Fibroblast of villous mesenchyme (primary cell): ENCODE measurements at places on chromosomes 7 and 10. TPM values are rescaled to one million over a fixed set of nuclear protein-coding genes. Genes with fewer than 3 reads are reported as not detected.

DNA sequence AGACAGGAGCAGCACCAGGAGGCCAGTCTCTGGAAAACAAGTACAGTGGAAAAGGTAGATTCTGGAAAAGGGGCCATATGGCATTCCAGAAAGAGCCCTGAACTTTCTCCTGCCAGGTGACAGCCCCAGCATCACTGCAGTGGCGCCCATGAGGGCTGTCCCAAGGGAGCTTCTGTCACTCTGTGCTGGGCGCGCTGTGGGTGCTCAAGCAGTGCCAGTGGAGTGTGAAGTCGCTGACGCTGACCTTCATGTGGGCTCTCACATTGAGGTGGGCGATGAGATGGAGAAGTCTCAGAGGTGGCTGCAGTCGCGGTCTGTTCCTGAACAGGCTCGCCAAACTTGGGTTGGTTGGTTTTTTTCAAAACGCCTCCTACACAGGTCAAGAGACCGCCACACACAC lies 38.2 kb downstream of the FKBP6 start:
- no peak for DNase-seq

SPAM1 gene
- total RNA-seq: not detected in 2 replicates

DNA sequence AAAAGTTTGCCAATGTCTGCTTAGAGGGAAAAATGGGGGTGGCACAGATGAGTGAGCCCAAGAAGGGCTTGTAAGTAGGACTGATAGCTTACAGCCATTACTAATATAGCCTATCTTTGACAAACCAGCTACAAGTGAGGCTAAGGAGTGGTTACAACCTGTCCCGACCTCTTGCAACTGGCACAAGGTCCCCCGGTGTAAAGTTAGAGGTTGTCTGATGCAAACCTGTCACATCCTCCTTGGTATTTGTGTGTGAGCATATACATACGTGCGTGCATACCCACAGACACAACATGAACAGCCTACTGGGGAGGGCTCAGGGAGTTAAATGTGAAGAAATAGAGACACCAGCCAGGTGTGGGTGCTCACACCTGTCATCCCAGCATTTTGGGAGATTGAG lies 14.6 kb downstream of the ADAP1 start:
- DNase-seq: no peak

- DNase-seq: no peak
Observed at GRCh38 chr7:114432061-114432460, 17.4 kb downstream of the FOXP2 start.

DNA sequence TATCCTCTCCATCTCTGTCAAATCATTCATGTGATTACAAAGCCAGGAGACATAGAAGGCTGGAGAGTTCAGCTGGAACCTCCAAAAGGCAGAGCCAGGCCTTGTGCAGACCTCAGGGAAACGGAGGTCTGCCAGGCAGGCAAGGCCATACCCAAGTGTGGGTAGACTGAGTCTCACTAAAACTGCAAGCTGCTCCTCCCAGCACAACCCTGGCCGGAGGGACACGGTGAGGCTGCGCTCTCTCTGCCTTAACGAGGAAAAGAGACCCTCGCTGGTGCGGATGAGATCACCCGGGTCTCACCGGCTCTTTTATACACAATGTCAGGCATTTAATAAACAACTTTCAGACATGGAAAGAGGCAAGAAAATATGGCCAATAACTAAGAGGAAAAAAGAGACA lies 66.1 kb upstream of the INPP5A start:
- no peak for DNase-seq
